ENCODE measurements at places on chromosomes 7 and 10. TPM values are rescaled to one million over a fixed set of nuclear protein-coding genes. Genes with fewer than 3 reads are reported as not detected.

The TFR2 gene
- total RNA-seq, result 0.80 TPM

The CH25H gene
- 8.5 TPM for total RNA-seq

The CD36 gene
- total RNA-seq, result 42.8 TPM

DNA sequence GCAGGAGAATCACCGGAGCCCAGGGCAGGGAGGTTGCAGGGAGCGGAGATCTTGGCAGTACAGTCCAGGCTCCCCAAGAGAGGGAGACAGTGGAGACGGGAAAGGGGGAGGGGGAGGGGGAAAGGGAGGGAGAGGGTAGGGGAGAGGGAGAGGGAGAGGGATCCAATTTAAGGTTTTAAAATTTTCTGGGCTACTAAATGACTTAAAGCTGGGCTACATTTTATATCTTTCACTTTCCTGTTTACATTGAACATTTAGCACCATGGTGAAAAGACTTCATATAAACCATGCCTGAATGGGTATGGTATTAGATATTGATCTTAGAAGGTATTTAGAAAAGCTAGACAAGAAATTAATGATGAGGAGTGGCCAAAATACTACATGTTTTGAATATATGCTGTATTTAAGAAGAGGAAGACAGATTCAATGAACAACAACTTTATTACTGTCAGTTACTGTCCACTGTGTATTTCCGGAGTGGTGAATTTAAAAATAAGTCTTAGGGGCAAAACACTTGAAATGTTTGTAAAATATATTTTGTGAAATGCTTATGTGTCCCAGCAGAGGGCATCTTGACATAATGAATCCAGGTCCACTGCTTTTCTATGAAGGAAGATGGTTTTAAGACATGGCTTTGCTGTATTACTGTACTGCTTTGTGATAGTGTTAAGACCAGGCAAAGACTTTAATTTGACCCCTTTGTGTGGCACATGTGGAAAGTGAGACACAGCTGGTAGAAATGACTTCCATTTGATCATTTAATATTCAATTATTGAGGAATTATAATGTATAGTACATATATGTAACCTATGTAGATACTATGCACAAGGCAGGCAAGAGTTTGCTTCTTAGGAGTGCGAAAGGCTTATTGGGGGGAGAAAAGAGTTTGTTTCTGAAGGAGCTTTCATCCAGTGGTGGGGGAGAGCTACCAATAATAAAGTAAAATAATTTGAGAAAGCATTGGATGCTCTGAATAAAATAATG lies 52.8 kb downstream of the NRF1 start:
- H3K27ac ChIP-seq, result no peak overlapping the region
- no peaks in the 10 kb centered on the region for H3K4me1 ChIP-seq
- peaks cover 36% of the 10 kb centered on the region for H3K36me3 ChIP-seq
- H3K27me3 ChIP-seq, result no peaks in the 10 kb centered on the region
- H3K4me3 ChIP-seq, result no peak overlapping the region

GRCh38 chr7:30244340-30244739 lies 40.1 kb upstream of the ZNRF2 start:
- H3K4me3 ChIP-seq, result no peak overlapping the region
- DNase-seq, result no peak
- H3K4me1 ChIP-seq, result no peaks in the 10 kb centered on the region
- no peak overlapping the region for H3K27ac ChIP-seq
- no peaks in the 10 kb centered on the region for H3K27me3 ChIP-seq
- H3K36me3 ChIP-seq, result no peaks in the 10 kb centered on the region
